AG20443 (cell line): ENCODE measurements at places on chromosomes 2 and 18.

- no peak for DNase-seq
These were observed at the start of gene TPO for GRCh38 chr2:1413156-1413710. Gene TPO, plus strand, starts transcription at chr2:1413463. Its CDS starts 946 bp downstream, at chr2:1414409.

DNA sequence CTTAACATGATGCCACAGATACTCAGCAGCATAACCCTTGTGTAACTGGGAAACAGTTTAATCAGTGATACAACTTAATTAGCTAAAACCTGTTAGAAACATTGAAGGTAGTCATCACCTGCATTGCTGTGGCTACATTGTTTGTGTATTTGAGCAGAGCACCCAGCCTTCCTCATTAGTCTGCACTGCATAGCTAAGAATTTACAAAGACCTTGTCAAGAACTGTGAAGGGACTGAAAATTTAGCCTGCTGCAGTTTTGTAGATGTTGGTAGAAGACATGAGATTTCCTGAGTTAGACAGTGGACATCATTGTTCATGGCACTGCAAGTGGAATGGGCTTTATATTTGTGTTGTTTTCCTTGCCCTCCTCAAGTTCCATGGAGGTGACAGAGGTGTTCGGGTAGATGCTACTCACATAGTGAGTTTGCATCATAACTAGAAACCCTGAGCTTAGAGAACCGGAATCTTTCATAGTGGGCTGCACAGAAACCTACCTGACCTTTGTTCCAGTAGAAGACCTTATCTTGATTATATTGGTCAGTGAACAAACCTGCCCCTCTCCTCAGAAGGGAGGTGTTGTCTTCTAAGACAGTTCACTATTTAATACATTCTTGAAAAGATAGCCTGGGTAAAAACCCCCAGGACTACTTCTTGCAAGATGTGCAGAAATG lies 12.5 kb downstream of the VAPA start:
- DNase-seq = no peak

- no peak for DNase-seq
These were observed 30.3 kb upstream of the ARHGEF4 start for GRCh38 chr2:130806370-130806769.

- peak; percentile 25 for DNase-seq
These were observed 90.4 kb upstream of the EML6 start for GRCh38 chr2:54632733-54633692.

DNA sequence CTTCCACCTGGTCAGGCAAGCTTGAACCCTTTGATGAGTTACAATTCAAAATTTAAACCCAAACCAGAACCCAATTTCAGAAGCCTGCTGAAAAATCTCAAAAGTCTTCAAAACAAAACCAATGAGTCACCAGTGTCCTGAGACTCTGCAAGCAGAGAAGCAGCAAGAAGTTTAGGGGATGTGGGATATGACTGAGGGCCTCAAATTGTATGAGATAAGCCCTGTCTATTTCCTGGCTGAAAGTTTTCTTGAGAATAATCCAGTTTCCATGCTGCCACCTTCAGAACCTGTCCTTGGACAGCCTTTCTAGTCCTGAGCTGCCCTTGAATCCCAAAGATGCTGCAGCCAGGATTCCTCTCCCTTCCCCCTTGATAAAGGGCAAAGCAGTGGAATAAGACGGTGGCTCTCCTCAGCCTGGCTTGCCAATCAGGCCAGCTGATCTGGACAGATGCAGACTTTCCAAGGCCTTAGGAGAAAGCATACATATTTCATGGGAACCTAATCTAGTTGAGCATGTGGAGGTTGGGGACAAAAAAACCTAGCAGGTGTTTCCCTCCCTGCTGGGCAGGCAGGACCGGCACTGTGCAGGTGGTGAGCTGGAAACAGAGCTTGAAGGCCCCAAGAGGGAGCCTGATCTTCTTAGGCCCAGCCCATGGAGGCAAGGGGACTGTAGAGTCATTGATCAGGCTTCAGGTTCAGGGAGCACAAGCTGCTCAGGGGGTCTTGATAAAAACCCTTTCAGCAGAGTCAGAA lies 278.0 kb upstream of the MGAT5 start:
- no peak for DNase-seq

DNA sequence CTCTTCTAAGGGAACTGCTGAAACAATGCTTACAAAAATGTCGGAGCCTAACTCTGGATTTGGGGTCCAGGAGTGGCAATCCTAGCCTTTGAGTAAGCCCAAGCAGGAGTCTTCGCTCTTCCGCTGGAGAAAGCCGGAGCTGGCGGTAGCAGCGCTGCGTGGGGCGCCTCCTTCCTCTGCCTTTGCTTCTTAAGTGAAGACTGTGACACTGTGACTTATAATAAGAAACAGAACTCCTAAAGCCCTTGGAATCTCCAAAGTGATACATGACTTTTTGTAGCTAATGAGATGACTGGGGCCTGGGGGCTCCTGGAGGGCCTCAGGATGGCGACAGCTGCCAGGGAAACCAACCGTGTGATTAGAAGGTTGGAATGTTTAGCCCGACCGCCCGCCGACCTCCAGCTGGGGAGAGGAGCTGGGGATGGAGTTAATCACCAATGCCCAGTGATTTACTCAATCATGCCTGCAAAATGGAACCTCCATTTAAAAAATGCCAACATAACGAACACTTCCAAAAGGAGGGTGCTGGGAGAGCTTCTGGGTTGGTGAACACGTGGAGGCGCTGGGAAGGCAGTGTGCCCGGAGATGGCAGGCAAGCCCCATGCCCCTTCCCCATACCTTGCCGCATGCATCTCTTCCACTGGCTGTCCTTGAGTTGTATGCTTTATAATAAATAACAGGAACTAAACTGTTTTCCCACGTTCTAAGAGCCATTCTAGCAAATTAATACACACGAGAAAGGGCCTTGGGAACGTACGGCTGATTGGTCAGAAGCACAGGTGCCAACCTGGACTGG lies 29.0 kb upstream of the MAL start:
- no peak for DNase-seq

DNA sequence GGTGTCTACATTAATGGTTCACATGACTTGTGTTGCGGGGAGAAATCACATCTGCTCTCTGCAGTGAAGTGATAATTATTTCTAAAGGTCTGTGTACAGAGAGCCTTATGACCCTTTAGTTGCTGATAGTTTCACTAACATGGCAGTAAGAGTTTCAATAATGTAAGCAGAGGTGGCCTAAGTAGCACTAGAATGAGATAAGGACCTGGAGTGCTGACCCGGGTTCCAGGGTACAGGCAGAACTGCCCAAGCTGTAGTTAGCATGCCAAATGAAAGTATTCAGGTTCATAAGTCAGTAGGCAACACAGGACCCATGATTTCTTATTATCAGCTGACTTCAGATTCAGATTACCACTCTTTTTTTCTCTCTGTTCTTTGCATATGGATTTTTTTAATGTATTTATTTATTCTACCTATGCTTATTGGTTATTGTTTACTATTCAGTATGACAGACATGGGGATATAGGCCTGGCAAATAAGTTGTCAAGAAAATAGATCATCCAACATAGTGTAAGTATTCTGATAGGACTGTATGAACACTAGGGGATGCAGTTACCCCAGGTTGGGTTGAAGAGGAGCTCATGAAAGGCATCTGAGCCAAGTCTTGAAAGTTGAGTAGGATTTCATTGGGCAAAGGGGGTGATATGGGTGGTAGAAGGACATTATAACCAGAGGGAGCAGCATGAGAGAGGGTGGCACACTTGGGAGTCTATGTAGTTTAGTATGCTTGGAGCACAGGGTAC lies 105.2 kb downstream of the CCDC85A start:
- no peak for DNase-seq

- DNase-seq = no peak
These were observed 32.6 kb downstream of the LAMA3 start for GRCh38 chr18:23721696-23722480.

GRCh38 chr2:107306881-107307280 lies 420.9 kb upstream of the ST6GAL2 start:
- DNase-seq = no peak

DNA sequence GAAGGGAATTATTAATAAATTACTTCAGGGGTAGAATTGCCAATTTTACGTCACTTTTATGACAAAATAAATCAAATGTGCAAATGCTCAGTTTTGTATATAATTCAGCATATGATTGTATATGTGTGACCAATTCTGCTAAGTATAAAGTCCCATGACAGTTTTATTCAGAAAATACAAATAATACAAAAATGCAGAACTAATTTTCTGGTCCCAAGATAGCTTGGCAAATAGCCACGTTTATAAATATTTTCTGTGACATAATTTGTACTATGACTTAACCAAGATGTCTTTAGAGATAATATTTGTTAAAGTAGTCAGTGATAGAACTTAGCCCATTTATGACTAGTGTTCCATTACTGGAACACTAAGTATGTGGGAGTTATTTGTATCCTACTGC lies 24.2 kb upstream of the CAB39 start:
- DNase-seq = no peak

DNA sequence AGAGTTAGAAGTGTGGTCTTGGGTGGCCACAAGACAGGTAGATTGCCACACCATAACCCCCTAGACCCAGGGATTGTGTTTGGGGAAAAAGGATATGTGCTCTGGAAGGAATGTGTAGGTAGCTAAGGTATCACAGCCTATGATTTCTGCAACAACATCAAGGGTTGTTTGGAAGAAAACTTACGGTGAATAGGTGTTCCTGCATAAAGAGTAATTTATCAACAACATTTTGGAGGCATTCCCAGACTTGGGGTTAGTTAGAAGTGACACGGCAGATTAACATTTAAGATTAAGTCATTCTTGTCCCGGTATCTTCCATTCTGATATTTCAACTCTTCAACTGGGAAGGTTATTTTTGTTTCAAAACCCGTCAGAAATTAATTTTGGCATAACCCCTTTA lies 65.5 kb downstream of the SPP2 start:
- no peak for DNase-seq

DNA sequence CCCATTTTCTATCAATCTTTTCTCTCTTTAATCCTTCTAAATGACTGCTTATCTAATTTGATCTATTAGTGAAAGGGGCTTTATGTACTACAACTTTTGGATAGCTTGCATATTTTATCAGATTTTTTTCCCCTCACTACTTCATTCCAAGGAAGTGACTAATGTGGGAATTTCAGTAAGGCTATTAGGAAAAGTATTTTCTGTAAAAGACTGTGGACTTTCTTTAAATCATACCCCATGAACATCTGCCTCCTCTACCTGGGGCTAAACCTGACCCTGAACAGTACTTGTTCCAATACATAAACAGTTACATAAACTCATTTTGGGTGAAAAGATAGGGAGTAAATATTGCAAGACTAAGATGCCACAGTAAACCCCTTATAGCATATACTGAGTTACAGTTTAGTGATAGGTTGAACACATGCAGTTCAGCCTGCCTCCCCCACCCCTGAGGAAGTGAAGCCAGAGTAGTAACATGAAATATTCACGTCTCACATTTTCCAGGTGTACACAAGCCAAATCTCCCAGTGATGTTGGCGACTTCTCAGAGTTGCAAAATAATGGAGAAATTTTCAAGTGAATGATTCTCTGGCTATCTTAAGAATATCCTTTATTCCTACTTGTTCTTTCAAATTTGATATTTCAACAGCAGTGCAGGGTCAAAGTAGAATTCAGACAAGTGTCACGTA lies 590.9 kb upstream of the ZEB2 start:
- no peak for DNase-seq

DNA sequence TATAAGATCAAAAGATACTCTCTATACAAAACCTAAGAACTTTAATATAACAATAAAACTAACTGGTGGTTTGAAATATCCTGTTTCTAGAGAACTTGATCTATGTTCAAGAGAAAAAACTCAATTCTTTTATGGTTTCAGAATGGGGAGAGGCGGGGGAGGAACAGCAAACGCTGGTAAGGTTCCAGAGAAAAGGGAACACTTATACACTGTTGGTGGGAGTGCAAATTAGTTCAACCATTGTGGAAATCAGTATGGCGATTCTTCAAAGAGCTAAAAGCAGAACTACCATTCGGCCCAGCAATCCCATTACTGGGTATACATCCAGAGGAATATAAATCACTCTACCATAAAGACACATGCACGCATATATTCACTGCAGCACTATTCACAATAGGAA lies 17.2 kb downstream of the FAM98A start:
- DNase-seq = no peak

DNA sequence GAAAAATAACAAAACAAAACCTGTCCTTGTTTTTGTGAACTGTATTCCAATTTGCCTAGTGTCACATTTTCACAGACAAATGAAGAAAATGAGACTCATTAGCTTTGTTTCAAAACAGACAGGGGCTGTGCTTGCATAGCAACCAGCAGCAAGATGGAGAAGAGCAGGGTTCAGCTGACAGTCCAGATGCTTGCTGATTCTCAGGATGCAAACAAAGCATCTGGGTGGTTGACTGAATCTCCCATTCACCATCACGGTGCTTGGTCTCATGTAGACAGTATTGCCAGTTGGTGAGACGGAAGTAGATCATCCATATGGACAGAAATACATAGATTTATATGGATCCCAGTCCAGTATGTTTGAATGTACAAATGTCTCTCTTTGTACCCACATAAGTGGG lies 326.8 kb downstream of the CCDC85A start:
- DNase-seq = no peak

- no peak for DNase-seq
These were observed 66.9 kb downstream of the COPS7B start for GRCh38 chr2:231853105-231853504.

DNA sequence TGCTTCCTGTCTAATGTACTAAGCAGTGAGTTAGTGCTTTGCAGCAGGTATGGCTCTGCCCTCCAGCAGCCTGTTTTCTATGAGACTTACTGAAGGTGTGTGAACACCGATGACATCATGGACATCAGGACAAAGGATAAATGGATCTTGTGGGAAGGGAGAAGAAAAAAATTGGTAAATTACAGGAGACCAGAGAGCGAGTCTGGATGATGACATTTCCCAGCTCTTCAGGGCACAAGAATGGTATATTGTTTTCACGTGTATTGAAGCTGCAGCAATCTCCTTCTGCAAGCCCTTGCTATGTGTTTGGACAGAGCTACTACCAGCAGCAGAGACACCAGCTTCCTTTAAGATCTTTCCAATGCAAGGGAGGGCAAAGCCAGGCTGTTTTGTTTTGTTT lies 47.2 kb downstream of the DCC start:
- DNase-seq = no peak

GRCh38 chr2:114446571-114446970 lies 4.1 kb downstream of the DPP10 start:
- no peak for DNase-seq

GRCh38 chr18:32772581-32773381 lies at the start of gene KLHL14:
Gene KLHL14, minus strand, starts transcription at chr18:32773023. Its CDS starts 2,432 bp downstream, at chr18:32770591.
- DNase-seq = no peak

DNA sequence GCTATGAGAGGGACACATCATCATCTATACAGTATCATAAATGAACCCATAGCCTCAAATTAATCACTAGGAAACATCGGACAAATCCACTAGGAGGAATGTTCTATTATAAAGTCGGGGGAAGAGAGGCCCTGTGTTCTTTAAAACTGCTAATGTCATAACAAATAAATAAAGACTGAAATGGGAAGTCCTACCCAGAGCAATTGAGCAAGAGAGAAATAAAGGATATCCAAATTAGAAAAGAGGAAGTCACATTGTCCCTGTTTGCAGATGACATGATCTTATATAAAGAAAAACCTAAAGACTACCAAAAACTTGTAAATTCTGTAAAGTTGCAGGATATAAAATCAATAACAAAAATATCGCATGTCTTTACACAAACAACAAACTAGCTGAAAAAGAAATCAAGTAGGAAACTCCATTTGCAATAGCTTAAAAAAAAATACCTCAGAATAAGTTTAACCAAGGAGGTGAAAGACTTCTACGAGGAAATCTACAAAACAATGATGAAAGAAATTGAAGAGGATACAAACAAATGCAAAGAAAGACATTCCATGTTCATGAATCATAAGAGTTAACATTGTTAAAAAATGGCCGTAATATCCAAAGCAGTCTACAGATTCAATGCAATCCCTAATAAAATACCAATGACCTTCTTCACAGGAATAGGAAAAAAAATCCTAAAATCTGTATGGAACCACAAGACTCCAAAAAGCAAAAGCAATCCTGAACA lies 30.6 kb downstream of the RTN4 start:
- no peak for DNase-seq
